Activated CD4-positive, alpha-beta T cell treated with anti-CD3 and anti-CD28 coated beads, Interleukin-2, amount 10 ng/mL, durations not matched to agents 24 days and 14 days (primary cell): ENCODE measurements at places on chromosomes 13 and 19. TPM values are rescaled to one million over a fixed set of nuclear protein-coding genes. Genes with fewer than 3 reads are reported as not detected.
A peak's percentile ranks its signal among the peaks of the same experiment; 100 is the strongest.

- no peak for DNase-seq
Observed at GRCh38 chr19:35040826-35041547, 534 bp upstream of the HPN start.

DNA sequence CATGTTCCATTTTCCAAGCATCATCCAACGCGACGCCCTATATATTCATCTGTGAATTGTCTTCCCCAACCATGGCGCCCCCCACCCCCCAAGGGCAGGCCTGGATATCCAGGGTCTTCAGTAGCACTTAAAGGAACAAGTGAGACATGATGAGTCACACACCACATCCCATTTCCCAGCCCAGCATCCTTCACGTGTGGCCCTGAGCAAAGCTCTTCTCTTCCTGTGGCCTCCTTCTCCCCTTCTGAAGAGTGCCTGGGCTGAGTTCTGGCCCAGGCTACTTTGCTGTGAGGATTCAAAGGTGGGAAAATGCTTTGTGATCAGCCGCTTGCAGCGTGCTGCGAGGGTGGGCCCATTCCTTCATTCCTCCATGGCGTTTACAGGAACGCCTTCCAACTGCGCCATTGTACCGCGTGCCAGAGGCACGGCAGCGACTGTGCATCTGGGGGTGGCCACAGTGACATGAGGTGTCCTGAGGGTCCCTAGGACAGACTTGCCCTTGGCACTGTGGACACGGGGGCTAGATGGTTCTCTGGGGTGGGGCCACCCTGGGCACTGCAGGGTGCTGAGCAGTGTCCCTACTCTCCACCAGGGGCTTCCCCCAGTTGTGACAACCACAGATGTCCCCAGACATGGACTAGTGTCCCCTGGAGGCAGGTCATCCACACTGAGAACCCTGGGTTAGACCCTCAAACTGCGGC is 11.7 kb downstream of the PLIN4 start:
- DNase-seq = no peak

DNA sequence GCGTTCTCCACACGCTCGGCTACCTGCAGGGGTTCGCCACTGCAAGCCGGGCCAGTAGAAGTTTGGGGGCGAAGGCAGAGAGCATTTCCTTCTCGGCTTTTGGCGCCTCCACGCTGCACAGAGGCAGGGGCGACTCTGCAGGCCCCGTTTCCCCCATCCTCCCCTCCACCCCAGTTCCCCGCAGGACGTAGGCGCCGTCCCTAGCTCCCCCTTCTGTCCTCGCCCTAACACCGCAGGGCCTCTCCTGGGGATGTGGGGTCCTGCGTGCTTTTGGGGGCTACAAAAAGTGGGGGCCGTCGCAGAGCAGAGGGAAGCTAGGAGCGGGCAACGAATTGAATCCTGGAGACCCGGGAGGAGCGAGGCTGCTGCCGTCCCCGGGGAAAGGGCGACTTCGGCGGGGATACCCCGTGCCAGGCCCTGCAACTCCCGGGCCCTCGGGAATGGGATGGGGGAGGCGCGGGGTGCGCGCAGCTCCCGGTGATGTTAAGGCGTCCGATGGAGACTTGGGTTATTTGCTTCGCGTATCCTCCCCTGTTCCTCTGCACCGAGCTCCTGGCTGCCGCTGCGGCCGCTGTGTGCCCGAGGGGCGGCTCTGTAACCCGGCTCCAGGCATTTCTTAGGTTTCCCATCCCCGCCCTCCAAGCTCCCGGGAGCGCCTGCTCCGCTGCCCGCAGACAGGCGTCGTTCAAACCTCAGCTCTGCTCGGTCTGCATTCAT is 255.9 kb upstream of the SOX21 start:
- DNase-seq = no peak

DNA sequence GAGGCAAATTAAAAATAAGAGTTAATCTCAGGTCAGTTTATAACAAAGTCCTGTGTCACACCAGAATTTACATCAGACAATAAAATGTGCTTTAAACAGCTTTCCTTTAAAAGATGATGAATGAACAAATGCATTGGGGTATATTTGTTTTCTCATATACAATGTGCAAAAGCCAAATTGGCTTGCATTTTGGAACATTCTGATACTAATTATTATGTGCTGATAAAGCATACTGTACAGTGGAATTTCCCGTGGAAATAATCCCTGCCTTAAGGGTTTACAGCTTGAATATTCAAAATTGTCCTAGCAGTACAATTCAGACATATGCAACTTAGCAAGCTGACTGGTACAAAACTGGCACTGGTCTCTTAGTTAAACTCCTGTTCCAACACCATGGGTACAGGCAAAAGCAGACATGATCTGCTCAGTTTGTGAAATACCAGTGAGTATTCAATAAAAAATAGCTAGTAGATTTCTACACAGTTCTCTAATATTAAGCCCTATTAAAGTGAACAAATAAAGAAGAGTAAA is 373.4 kb downstream of the SLITRK1 start:
- DNase-seq = no peak

DNA sequence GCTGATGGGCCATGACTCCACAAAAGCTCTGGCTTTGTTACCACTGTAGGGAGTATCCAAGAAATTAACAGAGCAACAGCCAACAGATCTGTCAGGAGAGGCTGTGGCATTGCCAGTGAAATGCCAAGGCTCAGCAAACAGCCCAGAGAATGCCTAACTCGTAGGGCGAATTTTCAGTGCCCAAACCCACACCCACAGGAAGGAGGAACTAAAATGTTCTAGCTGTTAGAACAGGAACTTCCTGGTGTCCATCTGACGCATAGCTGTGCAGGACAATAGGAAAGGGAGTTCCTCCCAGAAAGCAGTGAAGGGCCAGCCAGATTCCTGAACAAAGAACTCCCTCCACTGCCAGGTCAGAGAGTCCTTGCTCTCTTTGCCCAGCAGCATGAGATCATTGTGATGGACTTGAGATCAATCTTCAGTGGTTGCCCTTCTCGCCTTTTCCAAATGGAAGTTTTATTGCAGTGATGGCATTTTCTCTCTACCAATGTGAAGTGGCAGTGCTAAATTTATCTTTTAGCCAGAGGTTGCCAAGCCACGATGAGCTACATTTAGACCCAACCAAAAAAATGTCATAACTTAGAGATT is 224.2 kb upstream of the STARD13 start:
- no peak for DNase-seq

GRCh38 chr13:77470986-77471385 is 64.5 kb upstream of the SCEL start:
- no peak for DNase-seq

GRCh38 chr13:79966493-79966895 is 374.4 kb downstream of the SPRY2 start:
- peak; percentile 40 for DNase-seq

DNA sequence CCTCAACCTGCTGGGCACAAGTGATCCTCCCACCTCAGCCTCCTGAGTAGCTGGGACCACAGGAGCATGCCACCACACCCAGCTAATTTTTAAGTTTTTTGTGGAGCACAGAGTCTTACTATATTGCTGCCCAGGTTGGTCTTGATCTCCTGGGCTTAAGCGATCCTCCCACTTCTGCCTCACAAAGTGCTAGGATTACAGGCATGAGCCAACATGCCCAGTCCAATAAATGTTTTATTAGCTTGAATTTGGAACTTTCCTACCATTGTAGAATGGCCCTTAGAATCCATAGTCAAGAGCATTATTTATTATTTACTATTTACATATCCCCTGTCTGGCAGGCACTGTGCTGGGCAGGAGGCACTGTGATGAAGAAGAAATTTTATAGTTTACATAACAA is 39.6 kb upstream of the CLDN10 start:
- DNase-seq = no peak

- no peak for DNase-seq
Observed at GRCh38 chr13:26624572-26624971, 67.1 kb downstream of the WASF3 start.

DNA sequence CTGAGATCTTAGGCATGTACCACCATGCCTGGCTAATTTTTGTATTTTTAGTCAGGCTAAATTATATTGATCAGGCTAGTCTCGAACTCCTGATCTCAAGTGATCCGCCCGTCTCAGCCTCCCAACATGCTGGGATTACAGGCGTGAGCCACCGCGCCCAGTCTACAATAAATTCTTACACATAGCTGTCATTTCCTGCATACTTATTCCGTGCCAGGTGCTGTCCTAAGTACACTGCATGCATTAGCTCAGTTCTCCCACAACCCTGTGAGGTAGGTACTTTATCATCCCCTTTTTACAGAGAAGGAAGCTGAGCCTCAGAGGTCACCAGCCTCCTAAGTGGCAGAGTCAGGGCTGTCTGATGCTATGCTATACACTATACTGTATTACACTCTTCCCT is 7.2 kb upstream of the RHPN2 start:
- DNase-seq = no peak

DNA sequence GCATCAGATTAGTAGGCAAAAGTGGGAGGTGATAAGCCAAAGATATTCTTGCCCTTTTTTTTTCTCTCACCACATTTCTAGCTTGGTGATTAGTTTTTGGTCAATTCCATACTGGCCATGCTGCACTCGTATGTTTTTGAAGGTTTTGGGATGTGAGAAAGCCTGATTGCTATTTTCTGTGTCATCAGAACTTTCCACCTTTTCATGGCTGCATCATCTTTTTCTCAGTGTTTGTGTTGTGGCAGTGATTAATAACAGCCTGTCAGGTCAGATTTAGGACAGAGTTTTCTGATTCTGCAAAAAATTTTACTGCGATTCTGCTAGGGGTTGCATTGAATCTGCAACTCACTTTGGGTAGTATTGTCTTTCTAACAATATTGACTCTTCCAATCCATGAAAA is 32.9 kb downstream of the PSG1 start:
- DNase-seq = no peak

DNA sequence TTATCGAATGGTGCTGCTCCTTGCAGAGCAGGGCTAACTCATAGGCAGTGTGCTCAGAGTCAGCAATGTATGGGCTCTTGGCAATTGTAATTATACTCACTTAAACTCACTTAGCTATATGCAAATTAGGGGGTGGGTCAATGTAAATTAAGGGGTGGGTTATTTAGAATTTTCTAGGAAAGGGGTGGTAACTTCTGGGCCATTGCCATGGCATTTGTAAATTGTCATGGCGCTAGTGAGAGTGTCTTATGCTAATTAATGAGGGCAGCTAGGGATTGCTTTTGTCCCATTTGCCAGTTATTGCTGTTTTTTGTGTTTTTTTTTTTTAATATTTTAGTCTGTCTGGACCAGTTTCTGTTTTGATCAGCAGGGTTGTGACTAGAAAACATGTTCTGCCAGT is 68.4 kb downstream of the DIAPH3 start:
- no peak for DNase-seq

GRCh38 chr13:35356572-35356971 is 119.9 kb downstream of the MAB21L1 start:
- no peak for DNase-seq

DNA sequence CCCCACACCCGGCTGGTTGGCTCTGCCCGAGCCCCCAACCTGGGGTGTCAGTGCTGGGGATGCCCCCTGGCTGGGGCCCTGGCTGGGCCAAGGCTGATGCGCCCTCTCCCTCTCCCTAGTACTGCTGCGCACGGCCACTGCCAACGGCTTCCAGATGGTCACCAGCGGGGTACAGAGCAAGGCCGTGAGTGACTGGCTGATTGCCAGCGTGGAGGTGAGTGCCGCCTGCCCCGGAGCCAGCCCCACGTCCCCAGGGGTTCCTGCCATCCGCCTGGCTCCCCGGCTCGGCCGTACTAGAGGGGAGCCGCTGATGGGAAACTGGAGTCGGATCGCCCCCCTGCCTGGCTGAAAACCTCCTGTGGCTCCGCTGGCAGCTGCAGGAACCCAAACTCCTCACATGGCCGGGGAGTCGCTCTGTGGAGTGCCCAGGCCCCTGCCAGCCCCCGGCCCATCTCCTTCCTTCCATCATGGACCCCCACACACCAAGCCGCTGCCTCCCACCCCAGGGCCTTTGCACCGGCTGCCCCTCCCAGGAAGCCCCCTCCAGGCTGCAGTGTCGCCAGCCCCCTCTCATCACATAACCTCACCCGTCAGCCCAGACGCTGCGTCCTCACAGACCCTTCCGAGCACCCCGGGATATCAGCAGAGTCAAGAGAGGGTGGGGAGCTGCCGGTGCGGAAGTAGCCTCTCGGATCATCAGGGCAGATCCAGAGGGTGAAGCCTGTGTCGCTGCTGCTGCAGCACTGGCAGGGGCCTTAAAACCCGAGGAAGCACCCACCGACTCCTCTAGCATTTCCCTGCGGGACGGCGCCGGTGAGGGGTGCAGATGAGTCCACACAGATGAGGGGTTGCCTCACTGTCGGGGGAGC is 10.6 kb downstream of the NCLN start:
- DNase-seq = no peak

DNA sequence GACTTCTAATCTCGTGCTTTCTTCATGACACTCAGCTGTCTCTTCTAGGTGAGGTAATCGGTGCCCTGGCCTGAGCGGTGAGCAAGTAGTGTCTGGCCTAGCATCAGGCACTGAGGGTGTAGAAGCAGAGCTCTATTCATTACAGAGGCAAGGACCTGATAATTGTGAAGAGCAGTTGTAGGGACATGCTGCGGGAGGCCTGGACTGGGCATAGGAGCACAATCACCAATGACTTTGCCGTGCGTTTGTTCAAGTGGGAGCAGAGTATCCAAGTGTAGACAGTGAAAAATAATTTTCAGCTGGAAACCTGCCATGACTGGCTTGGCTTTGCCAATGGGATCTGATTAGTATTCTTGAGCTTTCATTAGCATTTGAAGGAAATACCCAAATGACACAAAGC is 32.1 kb upstream of the DCLK1 start:
- no peak for DNase-seq

DNA sequence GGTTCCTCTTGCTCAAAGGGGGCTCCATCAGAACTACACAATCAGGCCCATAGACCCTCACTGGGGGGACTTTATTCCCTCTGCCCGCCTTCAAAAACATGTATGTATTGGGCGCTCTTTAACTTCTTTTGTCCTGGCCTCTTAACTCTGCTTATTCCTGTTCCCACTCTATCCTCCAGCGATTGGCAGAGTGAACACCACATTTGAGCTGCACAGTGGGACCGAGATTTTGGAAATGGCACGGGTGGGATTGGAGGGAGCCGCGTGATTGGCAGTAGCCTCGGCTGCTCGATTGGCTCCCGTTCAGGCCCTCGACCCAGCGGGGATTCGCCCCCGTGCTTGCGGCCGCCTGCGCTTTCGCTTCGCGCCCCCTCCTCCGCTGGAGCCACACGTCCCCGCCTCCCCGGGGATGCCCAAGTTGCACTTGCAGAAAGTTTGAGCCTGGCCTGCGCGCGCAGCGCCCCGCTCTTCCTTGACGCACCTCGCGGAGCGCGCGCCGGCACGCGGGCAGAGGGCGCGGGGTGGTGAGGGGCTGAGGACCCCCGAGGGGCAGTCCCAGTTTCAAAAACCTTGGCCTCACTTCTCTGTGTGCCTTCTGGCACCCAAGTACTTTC is at the start of gene ZIC5:
Gene ZIC5 (minus strand): TSS at position 192 of the 614 bp plus-strand sequence. CDS start 164 bp downstream, at position 28.
- DNase-seq = peak; percentile 59

GRCh38 chr13:52673465-52673864 is 20.8 kb downstream of the SUGT1 start:
- no peak for DNase-seq

- no peak for DNase-seq
Observed at GRCh38 chr19:33864311-33864850, 67.7 kb downstream of the KCTD15 start.

The SIN3B gene
- total RNA-seq = 40.2 and 43.9 TPM in 2 replicates

The ADPRHL1 gene
- total RNA-seq = 0.62 and 0.86 TPM in 2 replicates

The RANBP3 gene
- total RNA-seq = 105 and 114 TPM in 2 replicates

The ZNF793 gene
- total RNA-seq = 0.69 and 0.72 TPM in 2 replicates

The PRODH2 gene
- not detected in 2 replicates for total RNA-seq

The NEK5 gene
- total RNA-seq = not detected in 2 replicates

The CGB1 gene
- total RNA-seq = not detected in 2 replicates

The PLEKHG2 gene
- total RNA-seq = 42.0 and 46.1 TPM in 2 replicates

The KCNRG gene
- 0.43 TPM in 1 of 2 replicates, not detected in the other for total RNA-seq

The UBE2M gene
- 161 and 175 TPM in 2 replicates for total RNA-seq
